ENCODE measurements at places on chromosomes 5 and 9. TPM values are rescaled to one million over a fixed set of nuclear protein-coding genes. Genes with fewer than 3 reads are reported as not detected.

The TRIM7 gene
- 3.3 TPM for total RNA-seq

The SLC44A1 gene
- 15.2 TPM for total RNA-seq

The ADAMTS2 gene
- total RNA-seq, result not detected

The SPATA31D4 gene
- not detected for total RNA-seq

The FAM78A gene
- 93.5 TPM for total RNA-seq

GRCh38 chr5:133635051-133635450 is 22.7 kb upstream of the FSTL4 start:
- no peak for DNase-seq

GRCh38 chr5:173638126-173639040 is 21.9 kb upstream of the BOD1 start:
- DNase-seq, result no peak

DNA sequence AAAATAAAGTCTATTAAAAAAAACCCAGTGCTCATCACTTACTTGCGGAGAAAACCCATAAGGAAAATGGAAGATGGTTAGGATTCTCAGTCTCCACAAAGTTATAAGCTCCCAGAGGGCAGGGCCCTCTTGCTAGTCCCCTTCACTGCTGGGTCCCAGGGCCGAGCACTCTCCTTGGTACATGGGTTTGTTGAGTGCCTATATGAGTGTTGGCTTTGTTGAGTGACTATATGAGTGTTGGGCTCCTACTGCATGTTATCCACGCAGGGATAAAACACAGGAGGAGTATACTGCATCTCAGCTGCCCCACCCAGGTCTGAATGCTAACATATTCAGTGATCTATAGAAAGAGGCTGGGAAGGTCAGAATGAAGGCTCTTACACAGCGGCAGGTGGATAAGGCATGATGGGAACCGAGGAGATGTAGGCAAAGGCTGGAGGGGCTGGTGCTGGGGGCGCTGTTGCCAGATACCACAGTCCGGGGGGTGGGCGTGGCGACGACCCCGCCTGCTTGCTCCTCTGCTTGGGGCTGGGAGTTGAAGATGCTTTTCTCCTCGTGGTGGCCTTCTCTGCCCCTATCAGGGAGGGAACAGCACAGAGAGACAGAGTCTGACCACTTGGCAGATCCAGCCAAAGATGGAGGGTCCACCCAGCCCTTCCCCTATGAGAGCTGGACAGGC is 11.6 kb downstream of the ORM2 start:
- no peak for DNase-seq

DNA sequence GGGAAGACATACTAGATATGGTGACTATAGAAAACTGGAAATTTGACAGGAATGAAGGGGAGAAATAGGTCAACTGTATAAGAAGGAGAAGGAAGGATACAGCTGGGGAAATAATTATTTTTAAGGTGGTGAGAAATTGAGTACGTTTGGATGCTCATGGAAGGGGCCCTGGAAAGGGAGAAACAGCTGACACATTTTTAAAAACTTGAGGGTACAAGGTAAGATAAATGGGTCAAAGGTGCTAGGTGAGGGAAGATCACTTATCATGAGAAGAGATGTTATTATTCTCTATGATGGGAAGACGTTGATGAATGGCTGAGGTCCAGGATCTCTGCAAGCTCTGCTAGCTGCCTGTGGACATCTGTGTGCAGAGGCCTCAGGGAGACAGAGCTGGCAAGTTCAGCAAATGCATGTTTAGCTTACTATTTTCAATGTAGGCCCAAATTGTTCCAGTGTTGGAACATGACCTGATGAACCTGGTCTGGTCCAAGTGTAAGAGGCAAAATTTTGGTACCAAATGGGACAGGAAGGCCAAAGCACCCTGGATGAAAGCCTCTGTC is 181.7 kb downstream of the MTRR start:
- no peak for DNase-seq

GRCh38 chr5:116271446-116272025 is 186.7 kb downstream of the COMMD10 start:
- no peak for DNase-seq
